NCI-H524 treated with DMSO at 0.1 percent for 48 hours (cell line): ENCODE measurements at places on chromosomes 5 and 9.
A peak's percentile ranks its signal among the peaks of the same experiment; 100 is the strongest.

GRCh38 chr9:28456861-28457260 is 883.6 kb upstream of the C9orf72 start:
- no peak for DNase-seq

GRCh38 chr9:19918630-19919029 is 129.8 kb upstream of the SLC24A2 start:
- no peak for DNase-seq

DNA sequence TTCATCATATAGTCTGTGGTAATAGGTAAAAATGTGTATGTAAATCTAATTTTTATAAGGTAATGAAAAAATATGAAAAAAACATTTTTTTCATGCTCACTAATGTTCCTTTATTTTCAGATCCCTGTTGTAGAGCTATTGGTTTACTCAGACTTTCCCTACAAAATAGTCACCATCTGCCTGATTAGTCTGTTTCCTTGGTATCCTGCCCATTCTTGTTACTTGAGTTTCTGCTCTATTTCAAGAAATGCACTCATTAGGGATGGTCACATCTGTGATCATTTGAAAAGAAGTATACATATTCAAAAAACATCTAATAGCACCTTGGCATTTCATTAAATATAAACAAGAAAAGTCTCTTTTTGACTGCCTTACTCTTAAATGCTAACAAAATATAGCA is 21.6 kb upstream of the RASA1 start:
- no peak for DNase-seq

- DNase-seq, result no peak
Measured at GRCh38 chr5:96023518-96023917, 61.9 kb upstream of the ELL2 start.

GRCh38 chr5:19782566-19782965 is 205.4 kb downstream of the CDH18 start:
- no peak for DNase-seq

DNA sequence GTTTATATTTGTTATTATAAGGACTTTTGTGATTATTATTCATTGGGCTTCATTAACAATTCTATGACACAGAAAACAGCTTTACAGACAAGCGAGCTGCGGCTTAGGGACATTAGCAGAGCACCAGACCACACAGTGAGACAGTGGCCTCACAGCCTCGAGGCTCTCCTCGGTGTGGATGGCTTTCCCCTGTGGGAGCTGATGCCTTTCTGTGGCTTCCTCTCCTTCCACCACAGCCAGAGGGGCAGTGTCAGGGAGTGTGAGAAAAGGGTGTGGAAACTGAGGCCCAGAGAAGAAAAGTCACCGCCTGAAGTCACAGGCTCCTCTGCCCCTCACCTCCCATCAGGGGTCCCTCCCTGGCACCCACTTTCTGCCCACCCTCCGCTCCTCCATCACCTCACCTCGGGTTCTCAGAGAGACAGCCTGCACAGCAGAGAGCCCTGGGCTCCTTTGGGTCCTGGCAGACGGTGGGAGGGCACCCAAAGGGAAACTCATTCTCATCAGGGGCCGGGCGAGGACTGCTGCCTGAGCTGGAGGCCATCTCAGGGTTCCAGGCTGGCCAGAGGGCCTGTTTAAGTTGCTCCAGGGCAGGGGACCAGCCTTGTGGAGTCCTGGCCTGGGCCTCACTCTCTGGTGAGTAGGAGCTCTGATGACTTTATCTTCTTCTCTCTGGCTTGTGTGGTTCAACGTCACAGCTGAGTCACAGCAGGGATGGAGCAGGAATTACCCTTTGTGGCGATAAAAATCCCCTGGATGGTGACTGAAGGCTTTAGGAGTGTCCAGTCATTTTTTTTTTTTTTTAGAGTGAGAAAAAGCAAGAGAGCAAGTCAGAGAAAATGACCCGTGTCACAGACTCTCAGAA is 830 bp downstream of the TRAF1 start:
- DNase-seq, result no peak

DNA sequence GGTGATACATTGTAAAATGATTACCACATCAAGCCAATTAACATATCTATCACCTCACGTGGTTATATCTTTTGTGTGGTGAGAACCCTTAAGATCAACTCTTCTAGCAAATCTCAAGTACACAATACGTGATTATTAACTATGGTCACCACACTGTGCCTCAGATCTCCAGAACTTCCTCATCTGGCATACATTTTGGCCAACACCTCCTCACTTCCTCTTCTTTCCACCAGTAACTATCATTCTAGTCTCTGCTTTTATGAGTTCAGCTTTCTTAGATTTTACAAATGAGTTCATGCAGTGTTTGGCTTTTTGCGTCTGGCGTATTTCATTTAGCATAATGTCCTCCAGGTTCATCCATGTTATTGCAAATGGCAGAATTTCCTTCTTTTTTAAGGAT is 35.8 kb downstream of the PRKACG start:
- DNase-seq, result no peak

DNA sequence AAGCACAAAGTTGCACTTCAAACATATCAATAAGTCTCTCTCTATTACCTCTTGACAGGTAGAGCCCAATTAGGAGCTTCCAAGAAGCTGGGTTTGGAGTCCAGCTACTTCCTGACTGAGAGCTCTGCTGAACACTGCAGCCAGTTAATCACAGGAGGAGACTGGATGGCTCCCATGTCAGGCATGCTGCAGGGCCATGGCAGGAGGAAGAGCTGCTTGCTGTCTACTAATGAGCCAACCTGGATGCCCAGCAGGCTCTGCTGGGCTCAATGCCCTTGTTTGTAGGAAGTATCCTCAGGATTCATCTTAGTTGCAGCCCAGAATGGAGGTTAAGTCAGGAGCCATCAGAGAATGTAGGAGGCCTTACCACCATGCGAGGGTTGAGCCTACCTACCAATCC is 91.9 kb downstream of the TMEM215 start:
- no peak for DNase-seq

GRCh38 chr9:121499427-121500164 is at the start of gene GGTA1:
GGTA1 (minus strand) TSS chr9:121499844; CDS start chr9:121467922, 31,922 bp downstream.
- no peak for DNase-seq

GRCh38 chr9:76545191-76545590 is 86.2 kb downstream of the GCNT1 start:
- no peak for DNase-seq

- DNase-seq, result no peak
Measured at GRCh38 chr5:27450607-27451006, 412.2 kb upstream of the CDH9 start.

DNA sequence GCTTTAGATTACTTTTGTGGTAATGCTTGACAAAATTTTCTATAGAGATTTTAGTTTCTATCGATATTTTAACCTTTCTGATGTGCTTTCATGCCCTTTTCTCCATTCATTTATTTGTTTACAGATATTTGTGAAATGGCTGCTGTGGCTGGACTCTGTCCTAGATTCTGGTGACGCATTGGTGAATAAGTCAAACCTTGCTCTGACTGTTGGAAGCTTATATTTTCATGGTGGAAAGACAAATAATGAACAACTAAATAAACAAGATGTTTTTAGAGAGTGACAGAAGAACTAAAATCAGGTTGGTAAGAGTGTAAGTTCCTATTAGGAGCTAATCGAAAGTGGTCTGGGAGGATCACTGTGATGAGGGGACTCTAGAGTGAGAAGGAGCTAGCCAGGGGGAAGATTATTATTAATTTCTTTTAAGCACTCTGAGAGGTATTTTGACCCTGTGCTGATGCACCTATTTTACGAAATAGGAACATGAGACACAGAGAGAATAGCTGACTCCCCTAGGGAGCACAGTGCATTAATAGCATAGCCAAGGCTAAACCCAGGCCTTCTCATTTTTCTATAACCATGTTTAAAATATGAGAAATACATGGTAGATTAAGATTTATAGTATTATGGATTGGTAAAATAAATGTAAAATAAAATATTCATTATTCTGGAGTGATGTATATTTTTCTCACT is 411.9 kb upstream of the ARRDC3 start:
- no peak for DNase-seq

GRCh38 chr9:108153416-108153815 is 663.8 kb upstream of the KLF4 start:
- DNase-seq, result no peak

GRCh38 chr5:178116143-178116885 is 3.0 kb downstream of the N4BP3 start:
- no peak for DNase-seq

DNA sequence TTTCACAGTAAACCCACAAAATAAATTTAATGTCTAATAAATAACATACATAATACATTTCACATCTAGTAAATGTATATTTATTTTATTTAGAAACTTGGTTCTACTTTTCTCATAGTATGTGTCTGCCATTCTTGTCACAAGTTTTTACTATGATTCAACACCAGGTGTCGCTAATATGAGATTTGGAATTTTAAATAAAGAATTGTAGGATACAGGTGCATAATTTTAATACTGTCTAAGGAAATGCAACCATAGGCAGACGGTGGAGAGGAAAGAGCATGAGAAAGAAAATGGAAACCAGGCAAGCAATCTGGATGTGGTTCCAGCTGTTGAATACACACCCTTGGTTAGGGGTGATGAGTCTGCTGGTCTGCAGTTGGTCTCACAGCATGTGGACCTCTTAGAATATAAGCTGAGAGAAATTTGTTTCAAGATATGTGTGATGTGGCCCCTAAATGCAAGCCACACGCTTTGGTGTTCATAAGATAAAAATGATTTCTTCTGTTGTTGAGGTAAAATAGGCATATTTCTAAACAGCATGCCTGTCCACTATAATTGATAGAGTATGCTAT is 114.7 kb upstream of the TXNDC8 start:
- DNase-seq, result no peak

GRCh38 chr5:179375831-179376365 is 30.6 kb upstream of the ADAMTS2 start:
- DNase-seq, result no peak

- DNase-seq, result no peak
Measured at GRCh38 chr5:133121611-133122150, 69.9 kb downstream of the HSPA4 start.

GRCh38 chr9:89052470-89053097 is 61.3 kb downstream of the S1PR3 start:
- peak; percentile 77 for DNase-seq

- no peak for DNase-seq
Measured at GRCh38 chr9:35104586-35104985, 1.7 kb upstream of the STOML2 start.

- no peak for DNase-seq
Measured at GRCh38 chr5:177421062-177421798, 5.2 kb upstream of the GRK6 start.
